ENCODE measurements at places on chromosomes 3 and 15.

- DNase-seq, result peak; percentile 47
Observed at GRCh38 chr3:183161552-183162336, 790 bp downstream of the LAMP3 start.

GRCh38 chr3:183513046-183513706 is 42.3 kb downstream of the KLHL6 start:
- no peak for DNase-seq

DNA sequence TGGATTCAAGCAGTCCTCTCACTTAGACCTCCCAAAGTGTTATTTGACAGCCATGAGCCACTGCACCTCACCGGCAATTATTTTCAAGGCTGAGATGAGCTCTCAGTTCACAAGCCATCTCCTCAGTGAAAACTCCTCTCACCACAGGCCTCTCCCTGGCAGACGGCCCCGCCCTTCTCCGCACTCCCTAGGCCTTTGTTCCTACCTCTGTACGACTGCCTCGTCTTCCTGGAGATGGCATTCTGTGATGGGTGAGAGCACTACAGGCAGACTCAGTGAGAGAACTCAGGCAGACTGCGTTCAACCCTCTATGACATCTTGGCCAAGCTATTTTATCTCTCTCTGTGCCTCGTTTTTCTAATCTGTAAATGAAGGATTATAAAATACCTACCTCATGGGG is 67.0 kb upstream of the TPM1 start:
- no peak for DNase-seq

- no peak for DNase-seq
Observed at GRCh38 chr15:95709959-95710695, 620.4 kb upstream of the NR2F2 start.

DNA sequence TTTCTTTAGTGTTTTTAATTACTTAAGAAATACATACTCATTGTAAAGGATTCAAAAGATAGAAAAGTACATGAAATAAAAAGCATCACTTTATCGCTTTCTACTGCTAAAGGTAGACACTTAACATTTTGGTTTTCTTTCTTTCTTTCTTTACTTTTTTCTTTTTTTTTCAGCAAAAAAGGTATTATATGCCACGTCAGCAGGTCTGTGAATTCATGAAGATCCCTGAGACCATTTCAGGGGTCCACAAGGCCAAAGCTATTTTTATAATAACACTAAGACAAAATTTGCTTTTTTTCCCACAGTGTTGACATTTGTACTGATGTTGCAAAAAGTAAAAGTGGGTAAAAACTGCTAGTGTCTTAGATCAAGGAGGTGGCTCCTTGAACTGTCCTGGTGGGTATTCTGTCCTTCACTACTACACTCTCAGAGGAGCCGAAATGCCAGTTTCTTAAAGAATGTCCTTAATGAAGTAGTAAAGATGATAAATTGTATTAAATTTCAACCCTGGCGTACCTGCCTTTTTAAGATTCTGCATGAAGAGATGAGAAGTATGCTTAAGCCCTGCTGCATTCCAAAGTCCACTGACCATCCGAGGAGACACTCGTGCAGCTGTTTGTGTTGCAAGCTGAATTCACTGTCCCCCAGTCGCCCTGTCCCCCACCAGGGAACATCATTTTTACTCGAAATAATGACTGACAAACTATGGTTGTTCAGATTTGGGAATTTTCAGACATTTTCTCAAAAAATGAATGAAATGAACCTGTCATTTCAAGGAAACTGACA is 106.7 kb upstream of the PIAS1 start:
- DNase-seq, result no peak

DNA sequence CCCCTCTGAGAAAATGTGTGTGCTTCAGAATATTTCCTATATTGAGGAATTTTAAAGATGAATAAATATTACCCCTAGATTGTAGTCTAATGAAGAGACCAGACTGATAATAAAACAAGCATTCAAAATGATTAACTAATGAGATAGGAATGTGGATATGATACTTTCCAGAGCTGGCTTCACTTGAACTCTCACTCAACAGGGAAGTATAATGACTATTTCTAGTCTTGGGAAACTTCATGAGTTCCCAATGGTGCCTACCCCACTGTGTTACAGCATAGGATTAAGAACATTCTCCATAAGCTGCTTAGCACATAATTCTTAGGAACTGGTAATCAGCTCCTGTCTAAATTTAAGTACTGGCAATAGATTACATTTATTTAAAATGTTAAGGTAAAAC is 261.5 kb upstream of the ZNF385D start:
- DNase-seq, result no peak

DNA sequence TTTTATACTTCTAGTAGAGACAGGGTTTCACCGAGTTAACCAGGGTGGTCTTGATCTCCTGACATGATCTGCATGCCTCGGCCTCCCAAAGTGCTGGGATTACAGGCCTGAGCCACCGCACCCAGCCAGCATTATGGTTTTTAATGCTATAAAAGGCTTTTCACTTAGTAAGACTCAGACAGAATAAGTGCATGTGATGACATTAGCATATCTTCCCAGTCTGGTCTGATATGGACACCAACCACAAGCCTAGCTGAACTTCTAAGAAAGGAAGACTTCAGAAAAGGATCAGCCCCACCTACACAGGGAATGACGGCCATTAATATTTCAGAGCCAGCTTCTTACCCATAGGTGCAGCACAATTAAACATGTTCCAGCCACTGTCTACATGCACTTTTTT is 27.0 kb downstream of the GRK7 start:
- DNase-seq, result no peak

DNA sequence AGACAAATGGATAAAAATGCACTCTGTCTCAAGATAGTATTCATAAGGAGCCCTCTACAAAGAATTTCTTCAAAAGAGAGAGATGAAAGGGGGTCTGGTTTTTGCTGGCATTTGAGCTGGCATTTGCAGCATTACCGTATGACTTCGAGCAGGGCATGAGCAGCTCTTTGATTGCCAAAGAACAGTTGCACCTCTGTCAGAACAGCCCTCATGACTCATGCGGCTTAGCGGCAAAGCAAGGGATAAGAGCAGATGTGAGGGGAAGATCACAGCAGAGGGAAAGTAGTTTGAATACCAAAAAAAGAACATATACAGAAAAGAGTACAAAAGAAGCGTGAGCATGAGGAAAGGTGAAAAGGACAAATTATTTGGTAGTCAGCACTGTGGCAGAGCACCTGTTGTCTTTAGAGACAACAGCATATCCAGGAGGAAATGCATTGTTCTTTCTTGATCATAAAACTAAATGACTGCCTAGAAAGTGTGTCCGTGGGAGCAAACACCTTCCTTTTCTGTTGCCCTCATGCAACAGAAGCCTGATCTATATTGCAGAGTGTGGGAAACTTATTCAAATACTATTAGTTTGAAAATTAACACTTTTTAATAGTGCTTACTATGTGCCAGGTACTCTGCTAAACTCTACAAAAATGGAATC is 80.5 kb upstream of the SLC24A5 start:
- DNase-seq, result no peak

DNA sequence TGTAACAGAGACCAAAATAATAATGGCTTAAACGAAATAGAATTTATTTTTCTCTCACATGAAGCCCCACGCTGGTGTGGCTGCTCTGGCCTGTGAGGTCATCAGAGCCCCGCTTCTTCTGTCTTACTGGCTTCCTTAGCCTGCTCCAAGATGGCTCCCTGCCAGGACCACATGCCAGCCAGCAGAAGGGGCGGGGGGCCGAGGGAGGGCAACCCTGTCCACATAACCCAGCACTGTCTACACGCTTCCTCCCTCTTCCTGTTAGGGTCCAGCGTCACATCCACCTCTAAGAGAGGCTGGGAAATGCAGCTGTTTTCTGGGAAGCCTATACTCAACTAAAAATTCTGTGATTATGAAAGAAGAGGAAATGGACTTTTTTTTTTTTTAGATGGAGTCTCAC is 107.9 kb upstream of the DLG1 start:
- DNase-seq, result no peak

DNA sequence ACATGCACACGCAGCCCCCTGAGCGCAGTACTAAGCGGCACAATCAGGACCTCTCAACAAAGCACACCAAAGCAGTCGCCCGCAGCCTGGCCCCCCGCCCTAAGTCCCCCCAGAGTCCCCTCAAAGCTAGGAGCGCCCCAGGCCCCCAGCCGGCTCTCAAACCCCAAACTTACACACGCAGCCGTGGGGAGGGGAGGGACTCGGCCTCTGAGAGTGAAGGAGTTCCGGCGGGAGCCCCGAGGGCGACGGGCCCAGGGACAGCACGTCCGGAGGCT is 5.5 kb downstream of the GATA2 start:
- DNase-seq, result no peak
